ENCODE measurements at places on chromosomes 3 and 15.

DNA sequence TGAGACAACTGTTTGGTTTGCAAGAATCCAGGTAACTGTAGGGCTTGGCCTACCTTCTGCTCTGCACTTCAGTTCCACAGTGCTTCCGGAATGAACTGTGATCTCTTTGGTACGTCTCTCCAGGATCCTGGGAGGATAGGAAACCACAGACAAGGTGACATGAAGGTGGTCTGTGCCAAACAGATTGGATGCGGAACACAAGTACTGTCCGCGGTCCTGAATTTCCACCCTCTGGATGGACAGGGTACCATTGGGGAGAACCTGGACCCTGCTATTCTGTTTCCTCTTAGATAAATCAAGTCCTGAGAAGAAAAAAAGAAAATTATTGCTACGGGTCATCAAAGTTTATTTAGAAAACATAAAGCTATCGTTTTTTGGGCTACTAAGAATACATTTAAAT is 17.3 kb downstream of the IGSF10 start:
- no peak for DNase-seq

DNA sequence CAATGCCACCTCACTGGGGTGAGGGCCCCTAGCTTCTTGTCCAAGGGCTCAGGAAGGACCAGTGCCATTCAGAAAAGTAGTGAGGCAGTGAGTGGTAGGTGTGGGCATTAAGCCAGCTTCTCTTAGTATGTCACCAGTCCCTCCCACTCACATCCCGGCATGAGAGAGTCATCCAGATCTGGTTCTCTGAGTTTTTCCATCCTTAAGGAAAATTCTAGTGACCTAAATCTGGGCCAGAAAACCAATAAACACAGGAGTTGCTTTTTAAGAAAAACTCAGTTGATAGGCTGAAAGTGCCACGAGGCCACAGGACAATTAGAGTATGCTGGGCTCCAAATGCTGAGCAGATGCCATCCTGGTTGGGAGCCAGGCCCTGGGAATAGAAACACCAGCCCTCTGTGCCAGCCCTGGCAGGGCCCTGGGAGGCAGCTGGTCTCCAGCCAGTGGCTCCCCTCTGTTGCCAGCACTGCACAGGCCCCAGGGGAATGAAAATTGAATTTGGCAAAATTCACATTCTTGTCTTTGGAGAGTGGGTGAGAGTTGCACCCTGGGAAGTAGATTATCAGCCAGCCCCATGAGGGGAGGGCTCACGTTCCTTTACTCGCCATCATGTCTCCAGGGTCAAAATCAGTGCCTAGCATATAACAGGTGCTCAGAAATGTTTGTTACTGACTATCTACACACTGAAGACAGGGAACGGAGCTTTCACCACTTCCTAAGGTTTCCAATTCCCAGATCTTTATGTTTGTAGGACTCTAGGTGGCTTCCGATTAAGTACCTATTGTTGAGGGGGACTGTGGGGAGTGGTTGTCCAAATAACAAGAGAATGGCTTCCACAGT is 52.8 kb downstream of the FAM43A start:
- peak; percentile 61 for DNase-seq

- no peak for DNase-seq
Observed at GRCh38 chr3:135929670-135930069, 35.9 kb upstream of the PPP2R3A start.

- DNase-seq, result no peak
Observed at GRCh38 chr3:6528951-6529350, 332.0 kb upstream of the GRM7 start.

DNA sequence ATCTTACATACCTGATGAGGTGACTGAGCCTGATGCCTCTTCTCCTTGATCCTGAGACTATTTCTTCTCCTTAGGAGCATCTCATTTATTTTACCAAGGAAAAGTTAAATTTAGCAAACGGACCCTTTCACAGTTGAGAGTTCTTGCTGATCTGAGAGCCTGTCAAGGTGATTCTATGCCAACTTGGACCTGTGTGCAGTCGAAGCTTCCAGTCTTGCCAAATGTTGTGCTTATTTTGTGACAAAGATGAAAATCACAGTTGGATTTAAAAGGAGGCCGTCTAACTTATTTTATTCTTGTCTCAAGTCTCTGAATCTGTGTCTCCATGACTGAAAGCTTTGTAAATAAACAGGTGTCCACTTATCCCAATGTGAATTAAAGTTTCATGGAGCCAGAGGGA is 296.3 kb upstream of the EPHA3 start:
- DNase-seq, result no peak

- DNase-seq, result no peak
Observed at GRCh38 chr15:83166218-83166617, 41.4 kb downstream of the HDGFL3 start.

- DNase-seq, result no peak
Observed at GRCh38 chr3:161082063-161082462, 23.1 kb downstream of the B3GALNT1 start.

DNA sequence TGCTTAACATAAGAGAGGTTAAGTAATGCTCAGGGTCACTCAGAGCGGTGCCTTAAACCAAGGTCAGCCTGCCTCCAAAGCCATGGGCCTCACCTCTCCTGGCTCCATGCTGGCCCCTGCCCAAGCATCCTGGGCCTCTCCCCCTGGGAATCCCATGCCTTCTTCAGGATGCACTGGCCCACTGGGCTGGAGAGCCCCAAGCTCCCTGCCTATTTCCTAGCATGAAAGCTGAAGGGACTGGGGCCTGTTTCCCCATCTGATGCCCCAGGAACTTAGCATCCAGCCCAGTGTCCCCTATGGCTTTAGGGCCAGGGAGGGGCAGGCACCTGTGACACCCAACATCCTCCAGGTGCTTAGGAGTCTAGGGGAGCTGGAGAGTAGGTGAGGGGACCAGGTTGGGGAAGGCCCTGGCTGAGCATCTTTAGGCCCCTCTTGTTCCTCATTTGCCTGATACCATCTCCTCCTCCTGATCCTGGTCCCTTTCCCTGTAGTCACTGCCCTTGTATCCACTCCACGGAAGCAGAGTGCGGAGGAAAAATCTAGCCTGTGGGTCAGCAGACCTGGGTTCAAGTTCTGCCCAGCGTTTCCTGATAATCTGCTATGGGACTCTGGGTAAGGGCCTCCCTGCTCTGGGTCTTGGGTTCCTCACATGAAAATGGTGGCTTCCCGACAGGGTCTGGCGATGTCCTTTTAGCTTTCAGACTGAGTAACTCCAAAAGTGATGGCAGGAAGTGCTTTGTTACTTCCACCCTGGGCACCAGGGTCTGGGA is 28.6 kb downstream of the EHD4 start:
- DNase-seq, result no peak

GRCh38 chr3:58540176-58540858 is 3.3 kb upstream of the ACOX2 start:
- no peak for DNase-seq

GRCh38 chr15:78637776-78638435 is 3.1 kb downstream of the CHRNB4 start:
- no peak for DNase-seq
